RCC 7860 (cell line): ENCODE measurements at places on chromosomes 6 and 20.

DNA sequence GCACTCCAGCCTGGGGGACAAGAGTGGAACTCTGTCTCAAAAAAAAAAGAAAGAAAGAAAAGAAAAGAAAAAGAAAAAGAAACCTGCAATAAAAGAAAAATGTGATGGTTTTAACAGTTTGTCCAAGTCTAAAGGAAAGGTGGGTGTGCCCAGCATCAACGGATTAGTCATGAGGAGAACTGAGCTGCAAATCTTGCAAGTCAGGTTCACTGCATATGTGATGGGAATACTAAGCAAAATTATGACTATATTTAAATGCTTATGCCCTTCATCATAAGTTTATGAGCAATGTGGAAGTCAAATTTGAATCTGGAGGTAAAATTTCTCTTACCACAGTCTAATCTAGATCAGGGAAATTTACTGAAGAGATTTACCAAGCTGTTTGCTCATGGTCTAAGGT, 13.1 kb upstream of the CDK19 start:
- no peak for DNase-seq

DNA sequence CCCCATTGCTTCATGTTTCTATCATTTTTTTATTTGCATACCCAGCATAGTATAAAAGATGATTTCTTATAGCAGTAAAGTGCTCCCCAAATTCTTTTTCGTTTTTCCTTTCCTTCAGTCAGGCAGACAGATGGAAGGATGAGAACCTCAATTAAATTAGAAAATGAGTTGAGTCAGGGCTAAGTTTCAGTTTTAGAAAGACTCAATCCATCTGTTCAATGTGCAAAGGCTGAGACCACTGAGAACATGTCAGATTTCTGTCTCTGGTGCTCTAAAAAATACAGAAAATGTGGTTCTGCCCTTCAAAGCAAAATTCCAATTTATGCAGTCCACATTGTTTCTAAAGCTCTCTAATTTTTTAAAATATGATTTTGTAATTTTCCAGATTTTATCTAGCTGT, 257.6 kb upstream of the HS3ST5 start:
- no peak for DNase-seq

DNA sequence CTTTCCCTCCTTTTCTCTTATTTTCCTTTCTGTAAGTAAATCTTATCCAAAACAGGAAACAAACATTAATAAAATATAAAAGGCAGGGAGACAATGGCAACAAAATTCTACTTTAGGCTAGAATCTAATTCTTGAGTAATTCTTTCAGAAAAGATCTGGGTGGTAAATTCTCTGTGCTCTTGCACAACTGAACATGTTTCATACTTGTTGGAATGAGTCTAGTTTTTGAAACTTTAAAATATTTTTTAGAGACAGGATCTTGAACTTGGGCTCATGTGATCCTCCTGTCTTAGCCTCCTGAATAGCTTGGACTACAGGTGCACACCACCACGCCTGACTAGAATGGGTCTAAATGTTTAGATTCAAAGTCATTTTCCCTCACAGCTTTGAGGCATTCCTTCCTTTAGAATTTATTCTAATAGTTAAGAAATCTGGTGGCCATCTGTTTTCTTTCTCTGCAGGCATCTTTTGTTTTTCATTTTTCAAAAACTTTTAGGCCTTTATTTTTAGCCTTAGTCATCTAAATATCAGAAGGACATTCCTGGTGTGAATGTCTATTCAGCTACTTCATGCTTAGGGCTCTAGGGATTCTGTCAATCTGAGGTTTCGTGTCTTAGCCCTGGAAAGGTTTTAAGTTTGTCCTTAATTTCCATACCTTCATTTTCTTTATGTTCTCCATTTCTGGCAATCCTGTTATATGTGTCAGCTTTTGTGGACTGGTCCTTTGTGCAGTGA, 76.5 kb downstream of the CDKAL1 start:
- no peak for DNase-seq

GRCh38 chr6:90350689-90351554, 54.3 kb upstream of the BACH2 start:
- no peak for DNase-seq

- peak; percentile 98 for DNase-seq
Measured at GRCh38 chr20:55160996-55161395, 685.6 kb downstream of the DOK5 start.

GRCh38 chr20:57211908-57212533, 54.4 kb downstream of the BMP7 start:
- DNase-seq = no peak

DNA sequence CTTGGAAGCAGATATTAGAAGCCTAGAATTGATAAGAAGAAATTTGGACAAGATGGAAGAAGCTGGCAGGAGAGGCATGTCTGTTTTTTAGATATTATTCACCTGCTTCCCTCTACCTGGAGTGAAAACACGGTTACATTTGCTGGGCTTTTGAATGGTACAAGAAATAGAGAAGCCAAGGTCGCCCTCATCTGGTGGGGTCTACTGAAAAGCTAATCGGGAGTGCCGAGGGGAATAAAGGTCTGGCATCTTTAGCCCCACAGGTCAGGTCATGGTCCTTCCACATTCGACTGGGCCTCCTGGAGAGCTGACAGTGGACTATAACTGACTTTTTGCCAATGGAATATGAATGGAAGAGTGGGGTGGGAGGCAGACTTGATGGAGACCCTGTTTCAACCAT, 4.6 kb upstream of the C2 start:
- DNase-seq = peak; percentile 20

DNA sequence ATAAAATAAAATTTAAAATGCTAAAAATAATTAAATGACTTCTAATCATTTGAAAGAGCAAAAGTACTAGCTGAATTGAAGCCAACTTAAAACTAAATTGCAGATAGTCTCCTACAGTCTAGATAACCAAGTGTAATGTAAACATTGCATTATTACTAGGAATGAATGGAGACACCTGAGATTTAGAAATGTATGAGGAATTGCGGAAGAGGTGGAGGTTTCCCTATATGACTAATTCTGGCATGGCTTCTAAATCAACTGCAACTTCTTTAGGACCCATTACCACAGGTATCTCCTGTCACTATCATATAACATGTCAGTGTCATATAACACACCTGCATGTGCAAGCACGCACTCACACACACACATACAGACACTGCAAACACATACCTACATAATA, 13.2 kb upstream of the GPR6 start:
- DNase-seq = no peak

DNA sequence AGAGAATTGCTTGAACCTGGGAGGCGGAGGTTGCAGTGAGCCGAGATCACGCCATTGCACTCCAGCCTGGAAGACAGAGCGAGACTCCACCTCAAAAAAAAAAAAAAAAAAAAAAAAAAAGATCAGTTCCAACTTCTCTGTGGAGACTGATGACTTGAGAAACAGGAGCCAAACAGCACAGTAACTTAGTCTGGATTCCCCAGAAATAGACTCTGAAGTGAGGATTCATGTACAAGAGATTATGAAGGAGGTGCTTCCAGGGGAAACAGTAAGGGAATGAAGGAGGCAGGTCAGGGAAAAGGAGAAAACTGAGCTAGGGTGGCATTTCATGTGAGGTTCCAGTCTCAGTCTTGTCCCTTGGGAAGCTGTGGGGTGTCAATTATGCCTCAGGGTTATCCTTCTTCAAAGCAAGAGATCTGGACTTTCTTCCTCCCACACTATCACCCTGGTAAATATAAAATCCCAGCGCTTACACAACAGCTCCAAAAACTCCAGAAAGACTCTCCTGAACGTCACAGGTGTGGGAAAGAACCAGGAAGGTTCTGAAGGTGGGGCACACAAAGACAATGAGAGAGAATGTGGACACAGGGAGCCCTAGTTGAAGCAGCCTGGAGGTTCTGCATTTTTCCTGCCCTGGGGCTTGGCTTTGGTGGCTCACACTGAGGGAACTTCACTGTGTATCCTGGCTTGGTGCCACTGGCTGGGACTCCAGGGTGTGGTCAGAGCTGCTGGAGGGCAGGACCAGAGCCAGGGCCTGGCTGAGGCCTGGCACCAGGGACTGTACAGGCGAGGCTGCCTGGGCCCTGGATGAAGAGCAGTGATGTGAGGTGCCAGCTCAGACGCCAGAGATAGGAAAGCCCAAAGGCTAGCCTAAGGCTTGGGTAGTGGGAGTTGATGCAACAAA, 46.8 kb downstream of the PCNA start:
- DNase-seq = peak; percentile 41

- DNase-seq = no peak
Measured at GRCh38 chr6:33075208-33075567, 602 bp upstream of the HLA-DPB1 start.

- no peak for DNase-seq
Measured at GRCh38 chr6:147117580-147117979, 86.6 kb upstream of the STXBP5 start.

DNA sequence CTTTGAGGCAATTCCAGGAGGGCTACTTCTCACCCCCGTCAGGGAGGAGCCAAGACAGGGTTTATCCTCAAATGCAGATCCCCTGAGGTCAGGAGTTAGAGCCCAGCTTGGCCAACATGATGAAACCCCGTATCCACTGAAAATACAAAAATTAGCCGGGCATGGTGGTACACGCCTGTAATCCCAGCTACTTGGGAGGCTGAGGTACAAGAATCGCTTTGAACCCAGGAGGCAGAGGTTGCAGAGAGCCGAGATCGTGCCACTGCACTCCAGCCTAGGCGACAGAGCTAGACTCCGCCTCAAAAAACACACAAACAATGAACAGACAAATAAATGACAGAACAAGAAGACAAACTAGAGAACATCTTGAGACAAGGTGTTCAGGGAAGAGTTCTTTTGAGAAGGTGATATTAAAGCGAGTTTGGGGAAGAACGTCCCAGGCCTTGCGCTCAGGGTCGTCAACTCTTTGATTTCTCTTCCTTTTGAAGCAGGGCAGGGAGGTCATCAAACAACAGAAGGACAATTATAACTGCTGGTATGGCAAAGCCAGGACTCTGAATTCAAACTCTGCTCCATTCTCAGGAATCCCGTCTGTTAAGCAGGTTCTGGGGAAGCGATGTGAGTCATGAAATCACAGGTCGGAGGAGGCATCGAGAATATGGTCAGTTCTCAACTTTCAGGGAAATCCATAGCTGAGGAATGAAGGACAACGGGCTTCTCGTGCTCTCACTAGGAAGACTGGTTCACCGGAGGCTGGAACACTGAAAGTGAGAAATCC, 1.4 kb upstream of the RALY start:
- DNase-seq = peak; percentile 23

- no peak for DNase-seq
Measured at GRCh38 chr6:110558575-110558974, 82.2 kb upstream of the SLC22A16 start.

- DNase-seq = no peak
Measured at GRCh38 chr6:118468682-118469465, 79.2 kb upstream of the PLN start.

DNA sequence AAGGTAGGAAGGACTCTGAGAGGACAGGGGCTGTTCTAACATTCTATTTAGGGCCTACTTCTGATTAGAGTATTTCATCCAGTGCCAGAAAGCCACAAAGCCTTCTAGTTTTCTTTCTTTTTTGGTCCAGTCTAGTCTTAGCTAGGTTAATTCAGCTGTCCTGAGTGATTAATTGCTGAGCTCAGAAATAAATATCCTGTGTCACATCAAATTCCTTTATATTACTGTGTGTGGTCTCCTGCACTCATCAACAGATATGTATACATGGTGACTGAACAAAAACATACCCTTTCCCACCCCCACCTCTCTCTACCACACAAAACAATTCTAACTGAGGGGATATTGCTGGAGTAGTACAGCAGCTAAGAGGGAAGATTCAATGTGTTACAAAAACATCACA, 601.5 kb upstream of the NRSN1 start:
- no peak for DNase-seq

GRCh38 chr20:42553374-42553773, 636.3 kb downstream of the PTPRT start:
- no peak for DNase-seq

DNA sequence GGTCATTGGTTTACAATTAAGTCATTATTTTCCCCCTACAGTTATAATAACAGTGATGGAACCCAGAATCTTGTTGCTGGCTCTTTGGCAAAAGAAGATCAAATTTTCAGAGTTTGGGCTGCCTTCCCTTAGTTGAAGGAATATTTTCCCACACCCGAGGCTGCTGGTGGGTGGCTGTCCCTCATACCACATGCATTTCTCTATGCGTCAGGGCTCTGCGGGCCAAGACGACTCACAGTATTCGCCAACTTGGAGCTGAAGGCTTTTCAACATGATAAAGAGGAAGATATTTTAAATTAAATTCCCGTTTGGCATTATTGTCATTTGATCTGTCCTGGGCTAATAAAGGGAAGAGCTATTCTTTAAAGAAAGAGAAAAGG, 102.2 kb upstream of the SASH1 start:
- DNase-seq = no peak
